ENCODE measurements at places on chromosomes 6 and 20. TPM values are rescaled to one million over a fixed set of nuclear protein-coding genes. Genes with fewer than 3 reads are reported as not detected.

TMEM200A gene
- 22.8 TPM for polyA plus RNA-seq

SPATS1 gene
- not detected for polyA plus RNA-seq

ANGPT4 gene
- polyA plus RNA-seq, result not detected

ZNF311 gene
- 0.27 TPM for polyA plus RNA-seq

CARMIL1 gene
- 0.90 TPM for polyA plus RNA-seq

F13A1 gene
- not detected for polyA plus RNA-seq

DNA sequence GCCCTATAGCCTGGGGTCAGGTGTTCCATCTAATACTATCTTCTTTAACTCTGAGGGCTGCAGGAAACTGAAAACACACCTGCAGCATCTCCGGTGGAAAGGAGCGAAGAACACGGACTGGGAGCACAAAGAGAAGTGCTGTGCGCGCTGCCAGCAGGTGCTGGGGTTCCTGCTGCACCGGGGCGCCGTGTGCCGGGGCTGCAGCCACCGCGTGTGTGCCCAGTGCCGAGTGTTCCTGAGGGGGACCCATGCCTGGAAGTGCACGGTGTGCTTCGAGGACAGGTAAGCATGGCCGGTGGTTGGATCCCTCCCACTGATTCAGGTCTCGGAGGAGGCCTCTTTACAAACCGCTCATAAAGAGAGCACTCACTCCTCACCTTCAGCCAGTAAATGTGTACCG lies 15.5 kb downstream of the SYTL3 start:
- no peaks in the 10 kb centered on the region for H3K36me3 ChIP-seq
- H3K27me3 ChIP-seq, result no peaks in the 10 kb centered on the region
- no peak overlapping the region for H3K4me3 ChIP-seq
- H3K4me1 ChIP-seq, result peaks cover 8% of the 10 kb centered on the region

DNA sequence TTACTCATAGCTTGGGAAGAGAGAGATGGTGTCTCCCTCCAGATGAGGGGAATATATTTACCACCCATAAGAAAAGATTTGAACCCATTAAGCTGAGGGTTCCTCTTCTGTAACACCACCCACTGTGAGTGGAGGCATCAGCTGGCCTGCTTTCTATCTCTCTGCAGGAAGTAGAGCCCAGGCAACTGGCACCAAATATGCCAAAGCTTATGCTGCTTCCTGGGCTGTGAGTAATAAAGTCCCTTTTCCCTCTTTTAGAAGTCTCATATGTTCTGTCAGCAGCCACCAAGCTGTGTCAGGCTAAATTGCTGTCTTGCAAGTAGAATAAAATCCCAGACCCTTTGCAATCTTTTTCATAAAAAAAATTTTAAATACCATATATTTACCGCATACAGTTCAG lies 241.4 kb downstream of the LAMA2 start:
- H3K27ac ChIP-seq, result no peak overlapping the region
- H3K4me1 ChIP-seq, result no peaks in the 10 kb centered on the region
- H3K4me3 ChIP-seq, result no peak overlapping the region
- no peak for DNase-seq
- H3K36me3 ChIP-seq, result no peaks in the 10 kb centered on the region

GRCh38 chr6:63732336-63732735 lies 96.7 kb downstream of the PHF3 start:
- DNase-seq, result peak; percentile 47
- H3K27me3 ChIP-seq, result no peaks in the 10 kb centered on the region
- peaks cover 2% of the 10 kb centered on the region for H3K4me1 ChIP-seq
- no peak overlapping the region for H3K27ac ChIP-seq
- no peaks in the 10 kb centered on the region for H3K36me3 ChIP-seq
- H3K4me3 ChIP-seq, result no peak overlapping the region

DNA sequence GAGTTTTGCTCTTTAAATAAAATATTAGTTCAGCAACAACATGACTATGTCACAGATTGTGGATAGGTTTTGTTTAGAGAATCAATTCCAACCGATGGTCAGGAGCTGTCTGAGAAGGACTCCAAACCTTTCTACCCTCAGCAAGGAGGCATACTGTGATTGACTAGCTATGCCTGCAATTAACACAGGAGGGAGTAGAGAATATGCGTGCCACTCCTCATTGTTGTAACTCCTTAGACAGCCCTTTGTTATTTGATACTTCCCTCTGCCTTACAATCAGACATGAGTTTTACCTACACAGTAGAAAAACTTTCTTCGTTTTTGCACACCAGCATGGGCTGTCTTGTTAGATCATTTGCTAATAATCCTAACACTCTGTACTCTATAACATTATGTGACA lies 796.5 kb downstream of the PRIM2 start:
- no peaks in the 10 kb centered on the region for H3K27me3 ChIP-seq
- H3K27ac ChIP-seq, result no peak overlapping the region
- H3K4me1 ChIP-seq, result no peaks in the 10 kb centered on the region
- no peak overlapping the region for H3K4me3 ChIP-seq
- no peak for DNase-seq

GRCh38 chr6:135230711-135231468 lies 49.8 kb downstream of the MYB start:
- H3K27ac ChIP-seq, result no peak overlapping the region
- no peak for DNase-seq
- no peaks in the 10 kb centered on the region for H3K36me3 ChIP-seq
- peaks cover 2% of the 10 kb centered on the region for H3K27me3 ChIP-seq
- H3K4me1 ChIP-seq, result no peaks in the 10 kb centered on the region

DNA sequence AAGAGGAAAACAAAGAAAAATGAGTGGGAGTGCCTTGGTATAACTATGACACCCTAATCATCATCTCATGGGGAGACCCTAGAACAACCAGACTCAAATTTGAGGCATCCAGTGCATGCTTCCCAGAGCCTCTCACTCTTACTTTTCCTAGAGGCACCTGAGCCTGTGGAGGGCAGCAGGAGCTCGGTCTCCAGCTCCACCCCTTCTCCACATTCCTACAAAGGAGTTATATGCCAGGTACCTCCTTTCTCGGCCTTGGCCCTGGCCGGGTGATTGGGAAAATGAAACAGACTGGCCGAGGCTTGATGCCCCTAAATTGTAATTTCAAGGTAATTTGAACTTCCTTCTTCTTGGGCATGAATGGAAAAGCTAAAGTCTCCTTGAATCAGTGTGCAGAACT lies 761.2 kb upstream of the CHD6 start:
- H3K4me3 ChIP-seq, result no peak overlapping the region
- H3K27me3 ChIP-seq, result no peaks in the 10 kb centered on the region
- no peak overlapping the region for H3K27ac ChIP-seq
- no peaks in the 10 kb centered on the region for H3K4me1 ChIP-seq
- no peak for DNase-seq
- H3K36me3 ChIP-seq, result no peaks in the 10 kb centered on the region

DNA sequence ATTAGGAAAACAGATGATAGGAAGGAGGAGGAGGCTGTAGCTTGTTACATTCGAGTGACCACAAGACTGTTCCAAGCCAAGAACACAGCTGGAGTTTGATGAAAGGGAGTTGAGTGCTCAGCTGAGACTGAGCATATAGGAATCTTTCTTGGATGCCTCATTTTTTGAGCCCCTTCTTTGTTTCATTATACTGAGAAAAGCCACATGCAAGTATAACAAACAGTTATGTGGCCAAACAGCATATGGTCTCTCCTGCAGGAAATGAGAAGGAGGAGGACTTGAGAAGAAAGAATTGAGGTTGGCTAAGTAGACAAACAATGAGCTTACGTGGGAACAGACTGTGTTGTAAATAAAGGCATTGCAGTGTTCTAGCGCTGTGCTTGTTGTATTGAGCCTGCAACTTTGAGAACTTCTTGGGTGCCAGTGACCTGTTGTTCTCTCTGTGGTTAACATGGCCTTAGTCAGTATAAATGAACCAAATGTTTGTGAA lies 78.3 kb downstream of the AKAP7 start:
- peak; percentile 61 for DNase-seq
- no peak overlapping the region for H3K4me3 ChIP-seq
- H3K27ac ChIP-seq, result no peak overlapping the region
- H3K36me3 ChIP-seq, result no peaks in the 10 kb centered on the region

GRCh38 chr20:47377122-47377722 lies 20.7 kb upstream of the ZMYND8 start:
- no peak overlapping the region for H3K27ac ChIP-seq
- no peaks in the 10 kb centered on the region for H3K27me3 ChIP-seq
- H3K36me3 ChIP-seq, result no peaks in the 10 kb centered on the region
- DNase-seq, result no peak
- no peak overlapping the region for H3K4me3 ChIP-seq
- peaks cover 6% of the 10 kb centered on the region for H3K4me1 ChIP-seq

DNA sequence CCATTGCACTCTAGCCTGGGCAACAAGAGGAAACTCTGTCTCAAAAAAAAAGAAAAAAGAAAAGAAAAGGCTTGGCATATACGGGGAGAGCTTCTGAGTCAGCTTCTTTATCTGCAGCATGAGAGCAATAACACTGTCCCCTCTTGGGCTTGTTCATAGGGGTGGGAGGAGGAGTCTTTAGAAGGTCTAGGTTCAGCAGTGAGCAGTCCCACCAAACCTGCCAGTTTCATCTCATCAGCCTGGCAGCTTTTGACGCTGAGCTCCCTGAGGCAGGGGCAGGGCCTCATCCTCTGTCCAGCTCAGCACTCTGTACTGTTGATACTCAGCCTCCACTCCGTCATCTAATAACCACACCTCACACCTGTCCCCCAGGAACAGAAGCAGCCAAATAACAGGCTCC lies 5.6 kb upstream of the C6orf132 start:
- no peaks in the 10 kb centered on the region for H3K36me3 ChIP-seq
- no peak overlapping the region for H3K4me3 ChIP-seq
- no peaks in the 10 kb centered on the region for H3K4me1 ChIP-seq
- peaks cover 2% of the 10 kb centered on the region for H3K27me3 ChIP-seq
- peak; percentile 42 for DNase-seq
- no peak overlapping the region for H3K27ac ChIP-seq

DNA sequence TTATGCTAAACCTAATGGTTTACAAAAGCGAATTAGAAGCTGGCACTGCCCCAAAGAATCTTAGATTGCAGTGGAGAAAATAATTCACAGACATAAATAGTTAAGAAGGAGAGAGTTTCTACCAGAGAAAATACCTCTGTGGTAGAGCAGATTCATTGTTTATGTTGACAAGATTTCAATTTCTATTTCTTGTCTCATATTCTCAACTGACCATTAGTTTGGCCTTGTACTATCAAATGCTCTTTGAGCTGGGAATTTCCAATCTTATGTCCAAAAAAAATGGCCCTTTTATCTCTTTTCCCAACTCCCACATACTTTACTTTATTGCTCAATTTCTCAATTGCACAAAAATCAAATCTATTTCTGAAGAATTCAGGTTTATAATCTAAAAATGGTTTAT lies 804.1 kb upstream of the CITED2 start:
- peaks cover 11% of the 10 kb centered on the region for H3K4me1 ChIP-seq
- H3K27me3 ChIP-seq, result no peaks in the 10 kb centered on the region
- no peak overlapping the region for H3K4me3 ChIP-seq
- H3K27ac ChIP-seq, result no peak overlapping the region
- H3K36me3 ChIP-seq, result no peaks in the 10 kb centered on the region

DNA sequence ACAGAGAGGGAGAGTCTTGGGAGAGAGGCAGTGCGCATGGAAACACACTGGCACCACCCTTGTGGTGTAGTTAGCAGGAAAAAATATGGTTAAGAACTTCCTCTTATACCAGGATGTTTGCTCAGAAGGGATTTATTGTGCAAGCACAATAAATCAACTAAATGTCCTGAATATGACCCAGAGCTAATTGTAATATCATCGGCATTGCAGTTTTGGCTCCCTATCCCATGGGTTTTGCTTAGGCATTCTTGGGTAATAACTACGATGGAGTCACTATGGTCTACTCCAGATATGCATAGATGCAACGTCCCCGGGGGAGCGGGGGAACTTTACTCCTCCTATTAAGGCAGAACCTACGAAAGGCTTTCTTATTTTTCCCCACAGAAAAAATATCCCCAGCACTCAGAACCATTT lies 751.6 kb downstream of the EYS start:
- no peaks in the 10 kb centered on the region for H3K27me3 ChIP-seq
- no peak overlapping the region for H3K4me3 ChIP-seq
- H3K36me3 ChIP-seq, result no peaks in the 10 kb centered on the region
- H3K27ac ChIP-seq, result no peak overlapping the region
- H3K4me1 ChIP-seq, result no peaks in the 10 kb centered on the region
- DNase-seq, result no peak

GRCh38 chr6:82772851-82773717 lies 292.6 kb downstream of the UBE3D start:
- H3K36me3 ChIP-seq, result no peaks in the 10 kb centered on the region
- no peaks in the 10 kb centered on the region for H3K4me1 ChIP-seq
- no peak overlapping the region for H3K4me3 ChIP-seq
- no peaks in the 10 kb centered on the region for H3K27me3 ChIP-seq
- no peak overlapping the region for H3K27ac ChIP-seq

DNA sequence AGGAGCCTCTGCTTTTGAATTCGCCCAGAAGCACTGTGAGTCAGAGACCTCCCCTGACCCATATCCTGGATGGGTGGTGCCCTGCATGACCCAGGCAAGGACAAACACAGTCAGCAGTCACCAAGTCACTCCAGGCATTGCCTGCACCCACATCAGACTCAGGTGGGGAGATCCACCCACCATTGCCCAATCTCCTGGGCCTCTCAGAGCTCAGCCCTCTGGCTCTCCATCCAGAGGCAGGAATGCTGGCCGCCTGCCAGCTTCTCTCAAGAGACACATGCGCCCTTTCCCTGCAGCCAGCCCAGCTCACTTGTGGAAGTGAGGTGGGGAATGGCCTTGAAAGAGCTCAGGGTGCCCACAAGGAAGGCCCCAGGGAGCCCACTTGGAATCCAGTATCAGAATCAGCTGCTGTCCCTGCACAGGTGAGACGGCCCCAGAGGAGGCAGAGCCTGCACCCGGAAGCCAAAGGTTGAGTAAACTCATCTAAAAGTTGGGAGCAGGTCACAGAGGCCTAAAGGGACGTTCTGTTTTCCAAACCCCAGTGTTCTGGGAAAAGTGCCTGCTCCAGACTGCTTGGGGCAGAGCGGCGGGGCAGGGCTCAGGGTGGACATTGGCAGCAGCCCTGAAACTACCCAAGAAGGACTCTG lies 129.8 kb downstream of the PREX1 start:
- H3K27me3 ChIP-seq, result no peaks in the 10 kb centered on the region
- H3K36me3 ChIP-seq, result no peaks in the 10 kb centered on the region
- peak; percentile 64 for DNase-seq
- H3K4me3 ChIP-seq, result no peak overlapping the region
- no peak overlapping the region for H3K27ac ChIP-seq

DNA sequence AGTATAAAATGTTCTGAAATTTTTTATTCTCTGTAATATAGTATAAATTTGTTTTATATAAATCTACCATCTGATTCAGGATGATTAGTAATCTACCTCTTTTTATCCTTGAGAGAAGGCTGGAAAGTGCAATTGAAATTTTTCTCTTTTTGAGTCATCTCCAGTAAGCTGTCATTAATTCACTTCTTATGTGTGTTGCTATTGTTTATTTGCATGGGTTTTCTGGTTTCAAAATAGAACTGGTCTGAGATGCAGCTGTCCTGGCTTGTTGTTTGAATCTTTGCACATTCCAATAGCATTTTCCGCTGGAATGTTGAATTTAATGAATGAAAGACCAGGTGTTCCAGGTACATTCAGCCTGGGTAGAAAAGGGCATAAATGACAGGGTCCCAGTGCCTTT lies 24.3 kb upstream of the TAB2 start:
- H3K4me3 ChIP-seq, result no peak overlapping the region
- no peak for DNase-seq
- H3K36me3 ChIP-seq, result no peaks in the 10 kb centered on the region
- no peaks in the 10 kb centered on the region for H3K4me1 ChIP-seq

All from IMR-90 (cell line).